ENCODE measurements at places on chromosomes 16 and 17. TPM values are rescaled to one million over a fixed set of nuclear protein-coding genes. Genes with fewer than 3 reads are reported as not detected.

- H3K4me3 ChIP-seq = no peak overlapping the region
- DNase-seq = no peak
- H3K36me3 ChIP-seq = peaks cover 2% of the 10 kb centered on the region
- H3K27me3 ChIP-seq = no peaks in the 10 kb centered on the region
Measured at GRCh38 chr17:14199601-14200000, 37.1 kb downstream of the CDRT15 start.

GRCh38 chr16:54303613-54304012, 17.0 kb upstream of the IRX3 start:
- no peak overlapping the region for H3K27ac ChIP-seq
- no peaks in the 10 kb centered on the region for H3K4me1 ChIP-seq
- H3K4me3 ChIP-seq = no peak overlapping the region
- H3K36me3 ChIP-seq = no peaks in the 10 kb centered on the region
- DNase-seq = no peak

- no peak overlapping the region for H3K4me3 ChIP-seq
- DNase-seq = no peak
- no peak overlapping the region for H3K27ac ChIP-seq
Measured at GRCh38 chr16:72673118-72673517, 374.8 kb downstream of the ZFHX3 start.

DNA sequence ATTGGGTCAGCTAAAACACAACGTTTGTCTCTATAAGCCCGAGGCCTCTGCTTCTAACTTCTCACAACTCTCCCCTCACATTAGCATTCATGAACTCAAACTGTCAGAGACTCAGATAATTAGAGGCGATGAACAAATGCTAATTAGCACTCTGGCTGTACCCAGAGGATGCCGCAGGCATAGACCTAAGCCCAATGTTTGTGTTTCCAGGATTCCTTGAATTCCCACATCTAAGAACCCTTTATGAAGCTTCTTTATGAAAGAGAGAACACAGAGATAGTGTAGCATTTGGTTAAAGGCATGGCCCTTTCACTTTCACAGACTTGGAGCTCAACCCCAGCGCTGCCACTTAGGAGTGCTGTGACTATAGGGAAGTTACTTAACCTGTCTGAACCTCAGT, 512.2 kb downstream of the GRIN2A start:
- H3K4me3 ChIP-seq = no peak overlapping the region
- DNase-seq = no peak
- H3K4me1 ChIP-seq = no peaks in the 10 kb centered on the region
- H3K36me3 ChIP-seq = no peaks in the 10 kb centered on the region
- no peaks in the 10 kb centered on the region for H3K27me3 ChIP-seq

DNA sequence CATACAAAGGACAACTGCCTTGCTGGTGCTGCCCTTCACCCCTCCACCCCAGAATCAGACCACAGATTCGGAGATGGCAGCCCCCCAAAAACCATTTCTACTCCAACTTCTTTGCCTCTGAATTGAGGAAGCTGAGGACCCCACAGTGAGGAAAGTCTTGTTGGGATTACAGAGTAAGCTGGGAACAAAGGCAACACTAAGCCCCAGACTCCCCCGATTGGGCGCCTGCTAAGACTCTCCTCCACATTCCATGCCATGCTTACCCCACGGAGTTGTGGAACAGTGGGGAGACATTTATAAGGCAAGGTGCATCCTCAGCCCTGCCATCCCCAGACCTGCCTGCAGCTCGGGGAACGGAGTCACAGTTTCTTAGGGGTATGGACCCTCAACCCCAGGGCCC, 1.9 kb downstream of the GIT1 start:
- peaks cover 77% of the 10 kb centered on the region for H3K4me1 ChIP-seq
- no peaks in the 10 kb centered on the region for H3K36me3 ChIP-seq
- no peak for DNase-seq
- peak overlapping the region; percentile 81 for H3K4me3 ChIP-seq
- no peaks in the 10 kb centered on the region for H3K27me3 ChIP-seq

- H3K4me3 ChIP-seq = no peak overlapping the region
- no peaks in the 10 kb centered on the region for H3K4me1 ChIP-seq
- no peak overlapping the region for H3K27ac ChIP-seq
- H3K36me3 ChIP-seq = no peaks in the 10 kb centered on the region
- DNase-seq = no peak
Measured at GRCh38 chr16:66058172-66058691, 308.3 kb upstream of the CDH5 start.

DNA sequence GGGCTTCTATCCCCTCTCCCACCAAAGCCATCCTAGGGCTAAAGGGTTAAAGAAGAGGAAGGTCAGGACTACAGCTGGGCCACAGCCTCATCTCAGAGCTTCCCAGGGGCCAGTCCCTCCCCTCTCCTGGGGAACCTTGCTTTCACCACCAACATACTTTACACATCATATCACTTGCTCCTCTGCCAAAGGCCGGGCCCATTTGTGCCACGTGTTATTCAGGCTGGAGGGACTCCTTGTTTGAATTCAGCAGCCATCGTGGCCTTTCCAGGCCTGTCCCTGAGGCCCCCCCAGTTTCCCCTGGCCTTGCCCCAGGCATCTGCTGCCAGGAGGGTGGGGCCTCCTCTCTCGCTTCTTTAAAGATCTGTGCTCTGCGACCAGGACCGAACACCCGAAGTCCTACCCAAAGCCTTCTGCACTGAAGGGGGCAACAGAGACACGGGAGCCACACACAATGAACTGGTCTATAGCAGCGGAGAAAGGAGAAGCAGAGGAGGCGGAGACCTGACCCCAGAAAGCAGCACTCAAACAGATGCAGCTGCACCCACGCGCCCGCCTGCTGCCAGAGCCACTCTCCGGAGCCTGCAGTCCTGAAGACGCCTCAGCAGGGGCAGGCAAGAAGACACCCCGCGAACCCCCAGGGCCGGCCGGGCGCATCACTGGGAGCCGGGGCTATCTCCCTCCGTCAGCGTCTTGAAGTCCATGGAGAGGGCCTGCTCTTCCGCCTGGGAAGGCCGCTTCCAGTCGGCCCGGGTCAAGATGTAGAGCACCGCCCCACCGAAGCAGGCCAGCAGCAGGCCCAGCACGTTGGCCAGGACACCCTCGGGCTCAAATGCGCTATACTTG, 12.1 kb downstream of the CYB561 start:
- DNase-seq = peak; percentile 85
- no peaks in the 10 kb centered on the region for H3K36me3 ChIP-seq
- peaks cover 60% of the 10 kb centered on the region for H3K4me1 ChIP-seq

DNA sequence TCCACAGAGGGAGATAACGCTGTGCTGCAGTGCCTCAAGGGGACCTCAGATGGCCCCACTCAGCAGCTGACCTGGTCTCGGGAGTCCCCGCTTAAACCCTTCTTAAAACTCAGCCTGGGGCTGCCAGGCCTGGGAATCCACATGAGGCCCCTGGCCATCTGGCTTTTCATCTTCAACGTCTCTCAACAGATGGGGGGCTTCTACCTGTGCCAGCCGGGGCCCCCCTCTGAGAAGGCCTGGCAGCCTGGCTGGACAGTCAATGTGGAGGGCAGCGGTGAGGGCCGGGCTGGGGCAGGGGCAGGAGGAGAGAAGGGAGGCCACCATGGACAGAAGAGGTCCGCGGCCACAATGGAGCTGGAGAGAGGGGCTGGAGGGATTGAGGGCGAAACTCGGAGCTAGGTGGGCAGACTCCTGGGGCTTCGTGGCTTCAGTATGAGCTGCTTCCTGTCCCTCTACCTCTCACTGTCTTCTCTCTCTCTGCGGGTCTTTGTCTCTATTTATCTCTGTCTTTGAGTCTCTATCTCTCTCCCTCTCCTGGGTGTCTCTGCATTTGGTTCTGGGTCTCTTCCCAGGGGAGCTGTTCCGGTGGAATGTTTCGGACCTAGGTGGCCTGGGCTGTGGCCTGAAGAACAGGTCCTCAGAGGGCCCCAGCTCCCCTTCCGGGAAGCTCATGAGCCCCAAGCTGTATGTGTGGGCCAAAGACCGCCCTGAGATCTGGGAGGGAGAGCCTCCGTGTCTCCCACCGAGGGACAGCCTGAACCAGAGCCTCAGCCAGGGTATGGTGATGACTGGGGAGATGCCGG, 769 bp downstream of the CD19 start:
- DNase-seq = no peak
- H3K27me3 ChIP-seq = no peaks in the 10 kb centered on the region

GRCh38 chr17:81870131-81870980, 781 bp downstream of the ARHGDIA start:
- H3K4me3 ChIP-seq = peak overlapping the region; percentile 98
- H3K36me3 ChIP-seq = peaks cover 26% of the 10 kb centered on the region
- peak overlapping the region; percentile 97 for H3K27ac ChIP-seq
- peak; percentile 48 for DNase-seq
- H3K4me1 ChIP-seq = peaks cover 37% of the 10 kb centered on the region
- no peaks in the 10 kb centered on the region for H3K27me3 ChIP-seq

DNA sequence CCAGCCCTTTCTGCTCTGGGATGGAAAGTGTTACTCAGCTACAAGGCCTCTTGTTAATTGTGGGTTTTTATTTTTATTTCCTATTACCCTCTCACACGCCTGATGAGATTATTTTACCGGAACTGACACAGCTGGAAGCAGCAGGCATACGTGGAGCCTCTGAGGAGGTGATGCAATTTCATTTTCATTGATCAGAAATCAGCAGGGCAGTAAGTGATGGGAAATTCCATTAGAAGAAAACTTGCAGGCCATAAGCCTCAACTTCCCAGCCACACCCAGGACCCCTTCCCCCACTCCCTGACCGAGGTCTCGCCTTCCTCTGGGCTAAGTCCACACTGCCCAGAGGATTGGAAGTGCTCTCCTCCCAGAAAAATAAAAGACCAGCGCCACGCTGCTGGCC, 69.7 kb downstream of the ZFHX3 start:
- no peak for DNase-seq
- no peak overlapping the region for H3K4me3 ChIP-seq
- H3K27ac ChIP-seq = no peak overlapping the region
- H3K27me3 ChIP-seq = no peaks in the 10 kb centered on the region
- H3K36me3 ChIP-seq = no peaks in the 10 kb centered on the region

- H3K36me3 ChIP-seq = peaks cover 3% of the 10 kb centered on the region
- no peak overlapping the region for H3K4me3 ChIP-seq
- H3K27me3 ChIP-seq = no peaks in the 10 kb centered on the region
- no peak for DNase-seq
- H3K27ac ChIP-seq = no peak overlapping the region
- peaks cover 34% of the 10 kb centered on the region for H3K4me1 ChIP-seq
Measured at GRCh38 chr16:81523387-81524115, 78.9 kb downstream of the CMIP start.

- no peaks in the 10 kb centered on the region for H3K36me3 ChIP-seq
- peaks cover 4% of the 10 kb centered on the region for H3K4me1 ChIP-seq
- no peaks in the 10 kb centered on the region for H3K27me3 ChIP-seq
Measured at GRCh38 chr17:72614871-72615626, 477.4 kb downstream of the SLC39A11 start.

DNA sequence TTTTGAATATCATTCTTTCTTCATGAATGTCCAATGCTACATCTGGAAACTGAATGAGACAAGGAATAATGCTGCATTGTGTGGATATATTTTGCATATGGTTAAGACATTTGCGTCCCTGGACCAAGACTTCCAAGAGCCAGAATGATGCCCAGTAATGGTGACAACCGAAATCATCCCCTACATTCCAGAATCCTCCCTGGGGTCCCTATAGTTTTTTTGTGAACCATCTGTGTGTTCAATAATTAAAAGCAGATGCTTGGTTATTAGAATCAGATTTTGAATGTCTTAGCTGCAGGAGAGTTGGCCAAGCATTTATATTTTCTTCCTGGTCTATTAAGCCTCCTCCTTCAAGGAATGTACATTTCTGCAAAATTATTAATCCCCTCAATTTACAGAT, 426.7 kb upstream of the CDH8 start:
- H3K27ac ChIP-seq = no peak overlapping the region
- H3K4me3 ChIP-seq = no peak overlapping the region
- DNase-seq = no peak
- H3K27me3 ChIP-seq = no peaks in the 10 kb centered on the region
- H3K36me3 ChIP-seq = no peaks in the 10 kb centered on the region
- H3K4me1 ChIP-seq = no peaks in the 10 kb centered on the region

DNA sequence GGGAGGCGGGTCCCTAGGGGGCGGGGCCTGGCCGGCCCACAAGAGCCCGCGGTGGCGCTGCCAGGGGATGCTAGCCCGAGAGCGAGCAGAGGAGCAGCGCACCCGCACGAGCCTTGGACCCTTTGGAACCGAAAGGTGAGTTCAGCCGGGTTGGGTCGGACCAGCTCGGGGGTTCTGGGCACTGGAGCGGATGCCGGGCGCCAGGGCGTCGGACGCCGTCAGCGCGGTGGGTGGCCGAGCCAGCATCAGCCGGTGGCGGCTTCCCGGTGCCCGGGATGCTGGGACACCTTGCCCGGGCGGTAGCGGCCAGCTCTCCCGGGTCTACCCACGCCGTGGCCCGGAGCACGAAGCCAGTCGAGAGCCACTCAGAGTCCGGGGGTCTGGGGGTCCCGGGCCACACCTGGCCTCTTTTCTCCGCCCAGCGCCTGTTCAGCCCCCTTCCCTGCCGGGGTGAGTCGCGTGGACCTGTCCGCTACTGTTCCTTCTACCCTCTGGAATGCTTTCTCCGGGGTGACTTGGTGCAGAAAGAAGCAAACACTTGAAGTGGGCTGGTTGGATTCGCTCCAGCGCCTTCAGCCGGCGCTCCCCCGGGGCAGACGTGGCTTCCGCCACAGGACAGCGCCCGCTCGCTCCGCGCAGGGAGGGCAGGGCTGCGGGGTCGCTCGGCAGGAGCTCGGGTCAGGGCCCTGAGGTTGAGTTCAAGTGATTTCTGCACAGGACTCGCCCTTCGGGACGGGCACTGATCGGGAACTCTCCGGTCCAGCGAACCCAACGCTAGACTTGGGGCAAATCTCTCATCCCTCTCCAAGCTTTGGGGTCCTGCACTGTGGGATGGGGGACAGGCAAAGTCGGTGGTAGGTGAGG, at the start of gene SCNN1G:
SCNN1G (plus strand) TSS at position 67 of the 864 bp plus-strand sequence. CDS start 3,527 bp downstream, outside the sequence.
- peak; percentile 59 for DNase-seq
- H3K4me1 ChIP-seq = peaks cover 13% of the 10 kb centered on the region
- H3K4me3 ChIP-seq = peak within 1 kb of the TSS; percentile 70
- H3K27me3 ChIP-seq = peaks cover 8% of the 10 kb centered on the region

GRCh38 chr17:48871551-48872351, 20.8 kb upstream of the ATP5MC1 start:
- peaks cover 23% of the 10 kb centered on the region for H3K4me1 ChIP-seq
- no peaks in the 10 kb centered on the region for H3K36me3 ChIP-seq
- no peak overlapping the region for H3K4me3 ChIP-seq
- no peaks in the 10 kb centered on the region for H3K27me3 ChIP-seq
- peak overlapping the region; percentile 30 for H3K27ac ChIP-seq

- H3K27ac ChIP-seq = no peak overlapping the region
- H3K4me1 ChIP-seq = peaks cover 5% of the 10 kb centered on the region
- H3K36me3 ChIP-seq = no peaks in the 10 kb centered on the region
- no peak overlapping the region for H3K4me3 ChIP-seq
- DNase-seq = no peak
Measured at GRCh38 chr16:24689128-24689527, 40.3 kb upstream of the TNRC6A start.

GRCh38 chr16:28213396-28213795, 1.6 kb upstream of the XPO6 start:
- no peak overlapping the region for H3K27ac ChIP-seq
- H3K4me3 ChIP-seq = no peak overlapping the region
- no peaks in the 10 kb centered on the region for H3K36me3 ChIP-seq
- H3K4me1 ChIP-seq = peaks cover 16% of the 10 kb centered on the region

The HES7 gene
- total RNA-seq = not detected

The XYLT2 gene
- 19.1 TPM for total RNA-seq

The NGFR gene
- 2.5 TPM for total RNA-seq

The NUP85 gene
- total RNA-seq = 25.8 TPM

The ACSM5 gene
- 2.1 TPM for total RNA-seq

The MARF1 gene
- total RNA-seq = 54.5 TPM

The SMYD4 gene
- 17.0 TPM for total RNA-seq

The DOC2A gene
- 11.0 TPM for total RNA-seq

The COX6A2 gene
- total RNA-seq = not detected

The CBX2 gene
- 1.0 TPM for total RNA-seq
